ENCODE measurements at places on chromosomes 11 and 22. TPM values are rescaled to one million over a fixed set of nuclear protein-coding genes. Genes with fewer than 3 reads are reported as not detected.

MS4A3 gene
- not detected for total RNA-seq

TMEM25 gene
- 10.3 TPM for total RNA-seq

OR2AG2 gene
- 0.34 TPM for total RNA-seq

SERPIND1 gene
- not detected for total RNA-seq

GLYAT gene
- not detected for total RNA-seq

INPP5J gene
- total RNA-seq = under 0.01 TPM

CECR2 gene
- 2.1 TPM for total RNA-seq

PLA2G6 gene
- 18.2 TPM for total RNA-seq

BIRC3 gene
- 4.0 TPM for total RNA-seq

FOLR3 gene
- total RNA-seq = not detected

SIDT2 gene
- 21.9 TPM for total RNA-seq

WEE1 gene
- 19.6 TPM for total RNA-seq

TSGA10IP gene
- total RNA-seq = not detected

GRAMD1B gene
- 18.3 TPM for total RNA-seq

ACCS gene
- total RNA-seq = 28.7 TPM

PHF21B gene
- not detected for total RNA-seq

PGA3 gene
- not detected for total RNA-seq

MOGAT2 gene
- not detected for total RNA-seq

CHRM1 gene
- total RNA-seq = 0.36 TPM

MMP27 gene
- not detected for total RNA-seq

CRYAB gene
- total RNA-seq = 21.1 TPM

PLEKHB1 gene
- total RNA-seq = 3.1 TPM

MS4A4E gene
- total RNA-seq = not detected

ADM gene
- 21.3 TPM for total RNA-seq

LPXN gene
- total RNA-seq = 13.3 TPM

ISX gene
- not detected for total RNA-seq

DGAT2 gene
- total RNA-seq = 2.4 TPM

SLC22A9 gene
- total RNA-seq = not detected

RAB3IL1 gene
- total RNA-seq = 15.0 TPM

FIBP gene
- 165 TPM for total RNA-seq

BTBD18 gene
- not detected for total RNA-seq

WBP2NL gene
- total RNA-seq = 0.15 TPM

OR8A1 gene
- total RNA-seq = not detected

RCOR2 gene
- under 0.01 TPM for total RNA-seq

TRIM68 gene
- 10.7 TPM for total RNA-seq

ELMOD1 gene
- not detected for total RNA-seq

CEND1 gene
- total RNA-seq = not detected

ASCL2 gene
- total RNA-seq = not detected

TH gene
- not detected for total RNA-seq

MFRP gene
- total RNA-seq = not detected

SCN2B gene
- total RNA-seq = not detected
